GM20000 (cell line): ENCODE measurements at places on chromosomes 6 and 20.

DNA sequence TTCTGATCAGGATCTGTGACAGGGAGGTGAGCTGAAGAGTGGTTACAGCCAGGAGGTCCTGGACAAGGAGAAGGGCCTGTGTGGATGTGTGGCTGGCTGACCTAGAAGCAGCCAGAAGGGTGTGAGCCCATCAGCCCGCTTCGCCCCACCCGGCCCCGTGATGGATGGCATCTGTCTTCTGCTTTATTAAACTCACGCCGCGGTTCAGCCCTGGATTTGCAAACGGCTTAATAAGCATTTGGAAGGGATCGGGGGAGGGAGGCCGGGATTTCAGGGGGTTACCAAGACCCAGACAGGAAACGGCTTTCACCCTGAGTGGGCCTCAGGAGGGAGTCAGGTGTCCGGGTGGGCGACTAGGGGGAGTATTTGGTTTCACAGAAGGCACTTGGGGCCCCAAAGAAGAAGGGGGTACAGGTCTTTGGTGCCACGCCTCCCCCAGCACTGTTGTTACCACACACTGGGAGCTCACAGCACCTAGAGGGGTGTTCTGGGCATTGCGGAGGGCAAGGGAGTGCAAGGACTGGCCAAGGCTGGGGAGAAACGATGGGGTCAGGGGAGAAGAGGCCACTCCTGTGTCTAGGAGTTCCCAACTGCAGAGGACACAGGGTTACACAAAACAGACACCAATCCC is 53.8 kb upstream of the FOXP4 start:
- no peak for DNase-seq

GRCh38 chr20:13259921-13260320 is 38.8 kb downstream of the ISM1 start:
- DNase-seq: no peak

GRCh38 chr20:51423810-51424209 is 118.7 kb downstream of the NFATC2 start:
- DNase-seq: no peak

DNA sequence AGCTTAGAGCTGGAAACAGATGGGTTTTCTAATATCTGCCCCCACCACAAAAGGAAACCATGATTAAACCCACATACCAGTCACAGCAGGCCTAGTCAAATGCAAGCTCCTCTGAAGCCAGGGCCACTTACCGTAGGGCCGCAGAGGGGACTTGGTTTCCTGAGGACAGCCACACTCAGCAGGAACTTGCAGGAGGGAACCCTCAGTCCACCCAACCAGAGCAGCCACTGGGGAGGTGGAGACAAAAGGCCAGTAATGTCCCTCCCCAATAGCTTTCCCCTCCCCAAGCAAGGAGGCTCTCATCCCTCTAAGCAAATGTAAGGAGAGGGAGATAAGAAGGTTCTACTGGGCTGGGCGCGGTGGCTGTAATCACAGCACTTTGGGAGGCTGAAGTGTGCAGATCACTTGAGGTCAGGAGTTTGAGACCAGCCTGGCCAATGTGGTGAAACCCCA is 384.4 kb upstream of the JARID2 start:
- DNase-seq: no peak
